Uterus (tissue), 4 donors: ENCODE measurements at places on chromosomes 1 and 21. TPM values are rescaled to one million over a fixed set of nuclear protein-coding genes. Genes with fewer than 3 reads are reported as not detected.

DNA sequence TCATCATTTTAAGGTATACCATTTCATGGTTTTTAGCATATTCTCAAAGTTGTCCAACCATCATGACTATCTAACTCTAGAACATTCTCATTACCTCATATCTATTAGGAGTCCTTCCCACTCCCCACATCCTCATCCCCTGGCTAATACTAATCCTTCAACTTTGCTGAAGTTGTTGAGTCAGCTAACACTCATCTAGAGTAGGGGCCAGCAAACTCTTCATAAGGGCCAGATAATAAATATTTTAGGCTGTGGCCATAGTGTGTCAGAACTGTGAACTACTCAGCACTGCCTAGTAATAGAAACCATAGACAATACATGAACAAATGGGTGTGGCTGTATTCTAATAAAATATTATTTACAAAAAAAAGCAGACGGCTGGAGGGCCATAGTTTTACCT lies 43.0 kb downstream of the TOR3A start:
- DNase-seq: no peak

- DNase-seq: no peak
Observed at GRCh38 chr1:164565357-164565756, 6.4 kb downstream of the PBX1 start.

DNA sequence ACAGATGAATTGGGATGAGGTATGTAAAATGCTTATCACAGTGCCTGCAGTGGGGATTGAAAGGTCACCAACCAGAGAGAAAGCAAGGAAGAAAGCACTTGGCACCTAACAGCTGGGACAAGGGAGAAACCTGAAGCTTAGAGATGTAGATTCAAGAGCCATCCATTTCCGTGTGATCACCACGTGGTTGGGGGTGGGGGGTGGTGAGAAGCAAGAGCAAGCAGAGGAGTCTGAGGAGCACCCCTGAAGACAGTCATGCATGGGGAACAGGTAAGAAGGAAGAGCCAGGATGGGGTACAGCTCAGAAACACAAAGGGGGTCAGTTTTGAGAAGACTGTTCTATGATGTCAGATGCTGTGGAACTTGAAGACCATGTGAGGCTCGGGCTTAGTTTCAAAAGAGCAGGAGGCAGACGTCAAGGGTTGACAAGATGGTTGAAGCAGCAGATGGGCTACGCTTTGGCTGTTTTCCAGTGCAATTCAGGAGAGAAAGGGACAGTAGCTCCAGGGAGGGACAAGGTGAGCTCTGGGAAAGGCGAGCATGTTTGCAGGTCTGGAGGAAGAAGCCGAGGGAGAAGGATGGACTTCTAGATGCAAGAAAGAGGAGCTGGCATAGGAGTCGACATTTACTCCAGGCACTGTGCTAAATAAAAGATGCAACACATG lies 17.4 kb downstream of the KANK4 start:
- DNase-seq: no peak

DNA sequence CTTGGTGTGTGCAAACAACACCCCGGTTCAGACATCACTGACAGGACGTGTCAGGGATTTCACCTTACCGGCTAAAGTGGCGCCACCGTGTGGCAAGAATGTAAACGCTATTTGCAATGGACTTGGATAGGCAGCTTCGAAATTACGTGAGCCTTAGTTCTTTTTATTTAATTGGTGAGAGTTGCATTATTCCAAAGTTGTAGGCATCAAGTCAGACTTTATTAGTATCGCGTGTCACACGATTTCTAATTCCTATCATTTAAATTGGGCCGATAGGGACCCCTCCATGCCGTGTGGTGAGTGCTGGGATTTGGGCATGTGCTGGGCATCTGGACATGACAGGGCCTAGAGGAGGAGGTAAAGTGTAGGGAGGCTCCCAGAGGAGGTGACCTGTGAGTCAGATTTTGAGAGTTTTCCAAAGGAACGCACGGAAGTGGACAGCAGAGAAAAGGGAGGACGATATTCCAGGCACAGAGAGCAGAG lies 14.5 kb upstream of the CPT2 start:
- peak; percentile 91 for DNase-seq

- no peak for DNase-seq
Observed at GRCh38 chr1:117003223-117003875, 1.8 kb downstream of the CD101 start.

DNA sequence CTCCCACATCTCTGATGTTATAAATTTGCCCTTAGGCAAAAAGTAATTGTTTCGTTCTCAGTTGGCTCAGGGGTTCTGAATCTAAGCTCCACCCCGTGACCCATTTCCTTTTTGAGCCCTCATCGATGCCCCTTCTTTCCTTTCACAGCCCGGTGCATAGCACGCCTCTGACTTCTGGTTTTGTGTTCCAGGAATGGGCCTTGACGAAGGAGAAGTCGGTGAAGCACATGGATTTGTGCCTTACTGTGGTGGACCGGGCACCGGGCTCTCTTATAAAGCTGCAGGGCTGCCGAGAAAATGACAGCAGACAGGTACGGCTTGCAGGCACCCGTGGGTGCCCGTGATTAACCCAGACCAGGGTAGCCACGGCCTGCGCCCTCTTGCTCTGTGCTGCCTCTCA lies 151.9 kb downstream of the PGBD5 start:
- peak; percentile 9 for DNase-seq

DNA sequence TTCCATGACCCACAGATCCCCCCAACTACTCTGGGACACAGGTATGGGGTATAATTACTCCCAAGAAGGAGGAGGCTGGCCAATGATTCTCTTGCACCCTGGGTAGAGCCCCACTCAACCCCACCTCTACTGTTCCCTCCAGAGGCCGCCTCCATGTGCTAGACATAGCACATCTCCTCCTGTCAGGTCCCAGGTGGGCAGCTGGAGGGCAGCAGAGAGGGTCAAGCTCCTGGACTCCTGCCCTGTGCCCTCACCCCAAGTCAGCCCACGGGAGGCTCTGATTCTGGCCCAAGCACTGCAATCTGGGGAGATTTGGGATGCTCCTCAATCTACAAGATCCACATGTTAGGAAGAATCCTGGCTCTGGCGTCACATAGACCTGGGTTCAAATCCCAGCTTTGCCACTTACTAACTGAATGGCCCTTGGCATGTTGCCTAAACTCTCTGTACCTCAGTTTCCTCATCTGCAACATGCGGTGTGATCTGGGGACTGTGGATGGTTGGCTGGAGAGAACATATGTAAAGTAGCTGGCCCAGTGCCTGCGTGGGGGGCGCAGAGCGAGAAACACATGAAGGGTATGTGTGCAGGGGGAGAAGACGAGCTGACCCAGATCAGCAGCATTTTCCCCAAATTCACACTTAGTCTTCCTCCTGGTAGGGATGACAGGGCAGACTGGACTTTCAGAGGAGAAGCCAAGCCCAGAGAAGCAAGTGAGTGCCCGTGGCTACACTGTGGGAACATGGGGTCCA lies 23.2 kb downstream of the TNNT2 start:
- DNase-seq: no peak

GRCh38 chr21:17780539-17780938 lies 38.6 kb downstream of the C21orf91 start:
- no peak for DNase-seq

GRCh38 chr21:31713973-31714740 lies 17.8 kb downstream of the SCAF4 start:
- DNase-seq: no peak

DNA sequence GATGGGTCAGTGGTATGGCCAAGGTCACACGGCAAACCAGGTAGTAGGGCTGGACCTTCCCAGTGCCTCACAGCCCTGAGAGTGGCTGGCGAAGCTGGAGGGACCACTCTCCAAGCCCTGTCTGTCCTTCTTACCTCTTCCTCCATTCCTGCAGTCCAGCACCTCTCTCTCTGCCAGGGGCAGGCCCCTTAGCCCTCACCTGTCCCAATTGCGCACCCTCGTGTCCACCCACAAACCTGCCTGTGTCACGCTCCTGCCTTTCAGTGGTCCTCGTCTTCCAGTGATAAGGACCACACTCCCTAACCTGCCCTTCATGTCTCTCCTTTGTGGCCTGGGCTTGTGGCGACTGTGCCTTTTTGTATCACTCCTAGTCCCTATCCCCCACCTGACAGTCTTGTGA lies 3.4 kb downstream of the PODN start:
- no peak for DNase-seq

DNA sequence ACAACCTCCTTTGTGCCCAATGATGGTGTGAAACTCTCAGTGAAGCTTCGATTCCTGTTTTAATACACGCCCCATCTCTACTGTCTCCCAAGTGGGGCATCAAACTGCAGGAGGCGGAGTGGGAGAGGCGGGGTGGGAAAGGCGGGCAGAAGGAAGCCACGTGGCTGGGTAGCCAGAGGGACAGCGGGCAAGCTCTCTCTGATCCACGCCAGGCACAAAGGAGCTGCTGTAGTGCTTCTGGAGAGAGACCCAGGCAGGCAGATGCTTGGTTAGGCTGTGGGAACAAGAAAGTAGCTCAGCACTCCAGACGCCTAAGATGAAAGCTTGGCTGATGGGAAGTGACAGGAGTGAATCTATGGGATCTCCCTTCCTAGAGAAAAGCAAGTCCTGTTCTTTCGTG lies 25.7 kb downstream of the TRIM67 start:
- no peak for DNase-seq

DNA sequence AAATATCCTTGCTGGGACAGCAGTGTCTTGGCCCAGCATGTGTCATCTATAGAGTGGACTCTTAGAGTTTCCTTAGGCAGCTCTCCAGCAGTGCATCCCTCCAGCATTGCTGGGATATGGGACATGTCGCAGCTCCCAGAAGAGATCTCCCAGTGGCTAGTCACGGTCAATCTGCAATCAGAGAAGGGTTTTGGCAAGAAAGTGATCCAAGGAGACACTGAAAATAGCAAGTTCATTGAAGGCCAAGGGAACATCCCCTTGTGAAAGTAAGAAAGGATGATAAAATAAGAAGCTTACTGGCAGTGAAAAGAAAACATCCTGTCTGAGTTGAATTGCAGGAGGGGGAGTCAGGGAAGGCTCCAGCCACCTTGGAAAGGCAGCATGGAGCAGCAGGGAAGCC lies 19.3 kb upstream of the NPL start:
- no peak for DNase-seq

DNA sequence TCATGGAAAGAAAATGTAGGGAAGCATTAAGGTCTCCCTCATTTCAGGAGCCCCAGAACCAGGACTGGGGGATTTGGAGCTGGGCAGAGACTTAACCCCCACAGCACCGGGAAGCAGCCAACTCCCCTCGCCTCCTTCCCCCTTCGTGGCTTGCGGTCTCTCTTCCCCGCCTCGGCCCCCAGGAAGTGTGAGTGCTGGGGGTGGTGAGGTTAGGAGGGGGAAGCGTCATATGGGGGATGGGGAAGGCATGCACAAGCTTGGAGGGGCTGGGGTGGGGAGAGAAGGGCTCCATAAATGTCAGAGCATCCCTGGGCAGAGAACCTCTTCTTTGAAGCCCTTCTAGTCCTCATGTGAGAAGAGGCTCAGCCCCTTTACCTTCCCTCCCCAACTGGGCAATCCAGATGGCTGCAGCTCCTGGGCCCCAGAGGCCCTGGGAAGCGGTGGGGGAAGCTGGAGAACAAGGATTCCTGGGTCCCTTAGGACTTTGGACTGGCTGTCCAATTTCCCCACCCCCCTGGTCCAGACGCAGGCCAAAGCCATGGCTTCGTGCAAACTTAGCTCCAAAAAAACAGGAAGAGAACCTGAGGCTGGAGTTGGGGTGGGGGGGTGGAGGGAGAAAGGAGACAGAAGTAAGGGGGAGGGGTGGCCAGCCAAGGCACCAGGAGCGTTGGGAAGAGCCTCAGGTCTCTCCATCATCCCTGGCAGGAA lies 7.8 kb downstream of the ZBTB7B start:
- no peak for DNase-seq

DNA sequence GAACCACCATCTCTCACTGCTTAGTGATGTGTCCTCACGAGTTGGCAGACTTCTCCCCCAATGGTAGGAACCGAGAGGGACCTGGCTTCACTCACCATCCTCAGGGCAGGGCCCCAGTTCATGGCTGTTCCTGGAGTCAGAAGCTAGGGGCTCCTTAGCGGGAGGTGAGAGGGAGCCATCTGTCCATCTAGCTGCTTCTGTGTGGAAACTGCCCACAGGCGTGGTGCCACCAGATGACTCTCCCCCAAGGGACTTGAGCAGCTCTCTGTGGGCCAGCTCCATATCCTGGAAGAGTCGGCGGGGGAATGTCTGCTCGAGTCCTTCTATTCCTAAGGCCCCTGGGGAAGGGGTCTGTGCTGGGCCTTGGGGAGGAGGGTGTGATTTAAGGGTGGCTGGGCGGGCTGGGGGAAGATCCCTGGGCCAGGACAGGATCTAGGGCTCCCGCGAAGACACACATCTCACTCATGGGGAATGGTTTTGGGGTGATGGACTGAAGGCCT lies 16.3 kb downstream of the LRRC71 start:
- DNase-seq: no peak

DNA sequence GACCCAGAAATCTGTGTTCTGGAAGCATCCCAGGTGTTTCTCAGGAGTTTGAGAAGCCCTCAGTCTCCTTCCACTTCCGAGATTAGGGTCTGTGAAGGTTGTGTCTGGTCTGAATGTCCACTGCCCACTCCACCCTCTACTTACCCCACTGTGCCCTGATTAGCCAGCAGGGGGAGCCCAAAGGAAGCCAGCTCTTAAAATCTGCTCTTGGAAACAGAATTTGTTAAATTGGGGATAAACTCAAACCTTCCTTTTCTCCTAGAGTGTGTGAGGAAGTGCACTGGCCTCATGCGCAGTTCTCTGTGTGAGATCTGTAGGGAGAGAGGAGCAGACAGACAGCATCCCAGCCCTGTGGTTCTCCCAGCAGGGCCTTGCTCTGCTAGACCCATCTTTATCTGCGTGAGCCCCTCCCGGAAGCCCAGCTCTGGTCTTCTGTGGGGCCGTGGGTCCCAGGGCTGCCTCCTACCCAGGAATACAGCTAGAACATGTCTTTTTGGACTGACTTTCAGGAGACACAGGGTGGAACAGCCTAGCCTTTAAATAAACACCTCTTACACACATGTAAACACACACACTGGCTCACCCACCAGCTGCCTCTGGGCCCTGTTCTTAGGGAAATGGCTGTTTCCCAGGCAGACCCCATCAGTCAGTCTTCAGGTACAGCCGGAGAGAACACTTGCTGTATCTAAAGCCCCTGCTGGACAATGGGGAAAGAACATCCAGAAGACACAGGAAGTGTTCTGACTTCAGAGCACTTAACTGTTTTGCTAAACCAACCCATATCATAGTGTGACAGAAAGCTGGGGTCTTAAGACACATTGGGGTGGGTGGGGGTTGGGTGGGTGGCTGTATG lies 52.2 kb downstream of the SMYD2 start:
- DNase-seq: peak; percentile 58

- DNase-seq: peak; percentile 68
Observed at GRCh38 chr1:145962157-145963102, 1.9 kb downstream of the ANKRD34A start.

GRCh38 chr1:243731301-243731891 lies 118.6 kb downstream of the AKT3 start:
- DNase-seq: no peak

GRCh38 chr1:150138044-150138443 lies 11.7 kb upstream of the PLEKHO1 start:
- DNase-seq: no peak

Gene COL18A1
- total RNA-seq: 223 TPM

Gene RHCE
- total RNA-seq: not detected

Gene AGMAT
- not detected for total RNA-seq

Gene CHI3L1
- not detected for total RNA-seq

Gene OR6K3
- total RNA-seq: not detected
